CD4-positive, alpha-beta T cell treated with Interleukin-17A for 1 hour (primary cell): ENCODE measurements at places on chromosomes 2 and 18.

GRCh38 chr18:37636831-37637477 is 71.4 kb upstream of the CELF4 start:
- no peak for DNase-seq

- DNase-seq, result peak; percentile 71
These were observed 665 bp downstream of the MCM6 start for GRCh38 chr2:135875491-135876065.

DNA sequence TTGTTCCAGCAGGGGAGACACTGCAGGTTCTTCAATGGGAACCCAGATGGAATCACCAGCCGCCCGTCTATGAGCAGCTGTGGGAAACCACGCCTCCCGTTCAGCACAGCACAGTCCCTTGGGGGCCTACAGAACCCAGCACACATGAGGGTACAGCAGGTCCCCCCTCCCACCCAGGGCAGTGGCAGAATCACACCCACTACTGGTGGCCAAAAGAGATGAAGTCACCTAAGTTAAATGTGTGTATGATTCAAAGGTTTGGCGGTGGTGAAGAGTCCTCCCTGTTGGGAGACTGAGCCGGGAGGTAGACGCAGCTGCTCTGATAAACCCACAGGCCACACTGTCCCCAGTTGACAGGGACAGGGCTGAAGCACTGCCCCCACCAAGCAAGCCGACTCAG is 44.3 kb downstream of the L3MBTL4 start:
- DNase-seq, result no peak

DNA sequence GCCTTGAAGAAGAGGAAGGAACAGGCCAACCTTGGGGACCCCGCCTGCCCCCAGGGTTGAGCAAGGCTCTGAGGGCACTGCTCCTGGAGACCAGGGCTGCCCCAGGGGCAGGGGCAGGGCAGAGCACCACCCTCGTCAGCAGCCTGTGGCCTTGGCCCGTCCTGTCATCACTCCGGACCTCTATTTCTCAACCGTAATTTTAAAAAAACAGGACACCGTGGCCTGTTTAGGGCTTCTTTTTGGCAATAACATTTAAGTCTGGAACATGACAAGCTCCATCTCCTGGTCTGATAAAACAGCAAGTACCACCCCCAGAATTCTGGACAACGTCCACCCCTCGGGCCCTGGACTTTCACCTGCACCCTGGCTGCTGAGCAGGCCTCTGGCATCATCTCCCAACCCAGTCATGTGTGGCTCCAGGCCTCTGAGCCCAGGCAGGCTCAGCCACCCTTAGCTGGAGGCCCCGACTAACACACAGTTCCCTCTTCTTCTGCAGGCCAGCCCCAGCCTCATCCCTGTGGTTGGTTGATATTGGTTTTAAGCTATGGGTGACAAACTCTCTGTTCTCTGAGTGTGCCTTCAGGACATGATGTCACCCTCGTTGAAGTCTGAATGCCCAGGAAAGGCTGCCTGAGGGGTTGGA is 22.6 kb upstream of the ID2 start:
- no peak for DNase-seq

- DNase-seq, result no peak
These were observed 422.1 kb upstream of the DSEL start for GRCh38 chr18:67938660-67939059.

GRCh38 chr2:91748902-91749301 is 3057.4 kb downstream of the RPIA start:
- DNase-seq, result no peak

DNA sequence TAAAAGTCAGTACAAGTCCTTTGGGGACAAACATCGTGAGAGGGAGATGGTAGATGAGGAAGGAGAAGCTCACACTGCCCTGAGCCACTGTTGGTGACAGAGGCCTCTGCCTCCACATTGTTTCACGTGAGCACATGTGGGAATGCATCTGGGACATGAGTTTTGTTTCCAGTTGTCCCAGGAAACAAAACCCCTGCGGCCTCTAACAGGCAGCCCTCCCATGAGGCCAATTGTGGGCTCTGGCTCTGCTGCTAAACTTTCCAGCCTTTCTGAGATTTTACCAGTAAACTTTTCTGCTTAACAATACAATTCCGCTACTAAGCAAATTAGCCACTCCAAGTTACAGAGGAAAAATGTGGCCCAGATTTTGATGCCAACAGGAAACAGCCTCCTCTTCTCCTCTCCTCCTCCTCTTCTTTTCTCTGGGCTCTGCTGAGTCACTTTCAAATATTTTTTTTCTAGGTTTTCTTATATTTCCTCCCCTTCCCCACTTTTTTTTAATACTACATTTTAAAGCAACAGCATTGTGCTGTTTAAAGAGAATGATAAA is 23.4 kb upstream of the LRRC30 start:
- DNase-seq, result no peak

DNA sequence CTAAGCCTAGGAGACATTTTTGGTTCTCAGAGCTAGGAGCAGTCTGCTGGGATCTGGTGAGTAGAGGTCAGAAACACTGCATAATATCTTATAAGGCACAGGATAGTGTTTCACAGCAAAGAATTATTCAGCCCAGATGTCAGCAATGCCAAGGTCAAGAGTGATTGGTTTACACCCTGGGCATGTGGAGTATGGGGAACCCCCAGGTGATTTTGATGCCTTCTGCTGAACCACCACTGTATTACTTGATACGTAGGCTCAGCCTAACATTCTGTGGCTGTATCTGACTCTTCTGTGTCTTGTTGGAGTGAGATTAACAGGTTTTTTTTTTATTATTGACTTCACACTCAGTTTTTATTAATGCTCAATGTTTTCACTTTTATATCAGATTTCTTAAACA is 6.0 kb downstream of the DDX18 start:
- DNase-seq, result peak; percentile 10

- DNase-seq, result no peak
These were observed 87.7 kb upstream of the LRP1B start for GRCh38 chr2:142218471-142218870.

GRCh38 chr2:162636206-162636728 is 202.3 kb downstream of the KCNH7 start:
- no peak for DNase-seq

DNA sequence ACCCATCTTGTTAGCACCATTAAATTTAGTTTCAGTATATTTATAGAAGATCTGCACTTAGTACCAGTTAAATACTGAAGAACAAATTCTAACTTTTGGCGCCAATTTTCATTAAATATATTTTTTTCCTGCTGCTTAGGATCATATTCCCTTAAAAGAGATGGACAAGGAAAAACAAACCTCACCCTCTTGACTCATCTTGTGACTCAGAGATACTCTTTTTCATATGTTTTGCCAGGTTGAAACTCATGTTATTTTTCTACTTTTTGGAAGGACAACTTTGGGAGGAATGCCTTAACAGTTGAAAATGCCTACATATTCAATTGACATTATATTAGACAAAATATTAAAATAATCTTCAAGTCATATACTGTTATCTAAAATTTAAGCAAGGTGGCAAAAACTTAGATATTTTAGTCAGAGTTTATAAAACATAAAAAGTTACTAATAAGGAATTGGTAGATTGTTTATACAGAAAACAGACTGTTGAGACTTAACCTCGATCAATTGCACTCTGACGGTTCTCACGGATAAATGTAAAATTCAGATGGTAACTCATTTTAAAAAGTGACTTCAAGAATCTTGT is 36.2 kb downstream of the PNO1 start:
- DNase-seq, result no peak

DNA sequence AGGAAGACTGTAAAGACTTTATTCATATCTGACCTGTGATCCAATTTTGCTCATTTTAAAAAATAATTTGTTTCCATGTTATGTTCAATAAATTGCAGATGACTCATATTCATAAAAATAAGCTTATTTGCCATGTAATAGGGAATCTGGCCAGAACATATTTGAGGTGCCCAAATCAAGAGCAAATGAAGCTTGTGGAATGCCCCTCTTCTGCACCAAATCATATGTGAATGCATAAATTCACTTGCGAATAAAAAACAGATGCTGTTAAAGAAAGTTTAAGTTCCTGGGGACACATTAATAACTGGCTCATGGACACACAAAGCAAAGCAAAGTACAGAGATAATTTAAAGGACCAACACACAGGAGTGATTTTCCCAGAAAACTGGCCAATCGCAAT is 279.0 kb upstream of the CDH2 start:
- no peak for DNase-seq

- no peak for DNase-seq
These were observed 71.7 kb downstream of the MYOM1 start for GRCh38 chr18:3147935-3148554.

DNA sequence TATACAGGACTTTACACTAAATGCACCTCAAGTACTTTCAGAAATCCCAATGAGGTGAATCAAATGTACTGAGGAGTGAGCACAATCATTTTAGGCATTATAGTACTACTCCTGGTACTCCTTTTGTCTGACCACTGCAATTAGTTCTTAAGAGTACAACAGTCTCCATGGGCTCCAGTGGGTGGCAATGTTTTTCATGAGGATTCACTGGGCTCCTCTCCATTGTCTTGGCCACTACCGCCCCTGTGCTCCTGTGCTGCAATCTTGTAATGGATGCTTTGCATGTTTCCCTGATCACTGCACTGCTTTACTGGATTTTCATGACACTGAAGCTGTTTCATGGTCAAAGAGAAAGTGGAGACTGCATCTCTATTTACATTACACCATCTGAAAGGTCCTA is 268.5 kb upstream of the ZSWIM2 start:
- no peak for DNase-seq

GRCh38 chr18:1578505-1578904 is 673.8 kb downstream of the ADCYAP1 start:
- DNase-seq, result no peak

DNA sequence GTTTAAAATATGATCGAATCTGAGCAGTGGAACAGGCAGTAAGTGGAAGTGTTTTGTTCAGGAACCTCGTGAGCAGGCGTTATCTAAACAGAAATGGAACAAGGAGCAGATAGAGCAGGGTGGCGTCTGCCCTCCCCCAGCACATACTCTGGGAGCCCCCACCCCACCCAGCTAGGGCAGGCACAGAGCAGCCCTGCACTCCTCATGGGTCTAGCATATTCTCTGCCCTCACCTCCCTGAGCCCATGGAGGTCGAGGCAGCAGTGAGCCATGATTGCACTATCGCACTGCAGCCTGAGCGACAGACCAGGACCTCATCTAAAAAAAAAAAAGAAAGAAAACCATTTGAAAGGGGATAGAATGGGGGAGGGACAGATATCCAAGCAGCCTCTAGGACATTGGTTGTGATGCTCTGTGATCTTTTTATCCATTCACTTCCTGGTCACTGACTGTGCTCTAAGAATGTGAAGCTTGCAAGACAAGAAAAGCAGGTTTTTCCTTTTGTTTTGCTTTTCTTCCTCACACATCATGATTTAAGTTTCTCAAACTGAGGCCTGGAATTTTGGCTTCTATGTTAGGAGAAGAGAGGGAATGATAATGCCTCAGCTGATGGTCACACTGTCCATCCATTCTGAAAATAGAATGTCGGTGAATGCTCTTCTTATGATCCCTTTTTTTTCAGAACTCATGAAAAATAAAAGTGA is 3.1 kb downstream of the MLPH start:
- no peak for DNase-seq

DNA sequence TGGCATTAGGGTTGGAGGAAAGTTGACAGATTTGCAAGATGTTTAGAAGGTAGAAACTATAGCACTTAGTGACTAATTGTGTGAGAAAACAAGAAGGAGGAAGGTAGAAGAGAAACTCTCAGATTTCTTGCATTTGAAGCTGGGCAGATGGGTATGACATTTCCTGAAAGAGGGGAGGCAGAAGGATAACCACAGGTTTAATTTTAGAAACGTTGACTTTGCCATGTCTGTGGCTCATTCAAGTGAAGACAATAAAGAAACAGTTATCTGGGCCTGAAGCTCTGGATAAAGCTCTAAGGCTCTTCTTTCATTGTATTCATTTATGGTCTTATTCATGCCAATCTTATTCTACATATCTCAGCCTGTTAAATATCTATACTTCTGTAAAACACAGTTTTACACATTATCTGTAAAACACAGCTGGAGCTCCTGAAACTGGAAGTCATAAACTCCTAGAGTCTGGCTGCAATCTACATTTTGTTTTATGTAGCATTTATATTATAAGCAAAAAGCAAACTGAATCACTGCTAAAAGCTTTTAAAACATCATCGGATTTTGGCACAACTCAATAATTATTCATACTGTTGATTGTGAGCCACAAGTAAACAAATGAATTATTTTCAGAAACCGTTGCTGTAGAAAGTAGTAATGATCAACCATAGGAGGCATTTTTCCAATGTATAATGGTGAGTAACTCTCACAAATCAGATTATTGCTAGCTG is 138.5 kb downstream of the RIT2 start:
- no peak for DNase-seq

DNA sequence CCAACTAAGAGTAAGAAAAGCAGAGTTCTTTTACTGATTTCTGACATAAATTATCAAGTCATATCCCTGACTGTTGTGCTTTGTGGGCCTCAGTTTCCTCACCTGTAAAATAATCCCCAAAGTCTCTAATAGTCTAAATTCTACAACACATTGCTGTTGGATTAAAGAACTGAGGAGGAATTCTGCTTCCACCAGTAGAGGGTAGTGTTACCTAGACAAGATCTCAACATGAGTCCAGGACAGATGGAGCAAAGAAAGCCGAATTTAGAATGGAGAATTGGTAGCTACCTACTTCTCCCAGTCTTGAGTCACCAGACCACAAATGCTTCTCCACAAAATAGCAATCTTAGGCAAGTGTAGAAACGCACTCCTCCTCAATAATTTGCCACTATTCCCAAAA is 462.5 kb upstream of the FSHR start:
- DNase-seq, result no peak

GRCh38 chr2:232592772-232593395 is 40.5 kb upstream of the EFHD1 start:
- DNase-seq, result no peak

DNA sequence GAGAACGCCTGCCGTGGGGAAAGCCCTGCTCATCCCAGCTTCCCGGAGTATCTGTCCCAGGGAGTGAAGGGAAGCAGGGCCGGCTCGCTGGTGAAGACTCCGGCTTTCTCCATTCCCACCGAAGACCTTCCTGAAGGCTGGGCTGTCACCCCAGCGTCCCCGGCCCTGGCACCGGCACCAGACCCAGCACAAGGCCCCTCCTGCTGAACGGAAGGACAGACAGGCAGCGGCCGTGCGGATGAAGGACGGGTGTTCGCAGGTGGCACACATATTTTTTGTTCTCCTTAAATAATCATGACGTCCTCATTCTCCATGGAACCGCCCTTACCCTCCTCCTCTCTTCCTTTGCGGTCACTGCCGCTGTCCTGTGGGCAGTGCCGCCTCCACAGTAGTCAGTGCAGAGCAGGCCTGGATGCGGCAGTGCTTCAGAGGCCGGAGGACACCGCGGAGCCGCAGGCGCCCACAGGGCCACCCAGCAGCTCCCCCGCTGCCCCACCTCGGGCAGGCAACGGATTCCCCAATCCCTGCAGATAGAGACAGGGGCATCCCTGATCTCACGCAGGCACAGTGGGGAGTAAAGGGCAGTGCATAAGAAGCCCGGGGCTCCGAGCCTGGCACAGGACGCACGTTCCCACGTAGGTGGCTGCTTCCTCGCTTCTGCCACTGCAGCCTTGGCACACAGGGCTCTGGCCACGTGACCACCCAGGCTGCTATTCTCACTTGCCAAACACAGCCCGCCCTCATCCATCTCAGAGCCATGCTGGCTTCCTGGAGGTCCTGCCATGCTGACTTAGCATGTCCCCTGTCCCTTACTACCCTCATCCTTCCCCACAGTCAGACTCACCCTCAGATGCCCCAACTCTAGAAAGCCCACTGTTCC is 229.7 kb downstream of the EIPR1 start:
- DNase-seq, result no peak

- no peak for DNase-seq
These were observed 141.4 kb downstream of the BCL2 start for GRCh38 chr18:63177919-63178821.
